Stomach (tissue), 19 donors: ENCODE measurements at places on chromosomes 5 and 9.

GRCh38 chr5:149959406-149960236 is 937 bp upstream of the SLC26A2 start:
- DNase-seq, result peak; percentile 68

- no peak for DNase-seq
These were observed 65.2 kb upstream of the ASS1 start for GRCh38 chr9:130379649-130379970.

DNA sequence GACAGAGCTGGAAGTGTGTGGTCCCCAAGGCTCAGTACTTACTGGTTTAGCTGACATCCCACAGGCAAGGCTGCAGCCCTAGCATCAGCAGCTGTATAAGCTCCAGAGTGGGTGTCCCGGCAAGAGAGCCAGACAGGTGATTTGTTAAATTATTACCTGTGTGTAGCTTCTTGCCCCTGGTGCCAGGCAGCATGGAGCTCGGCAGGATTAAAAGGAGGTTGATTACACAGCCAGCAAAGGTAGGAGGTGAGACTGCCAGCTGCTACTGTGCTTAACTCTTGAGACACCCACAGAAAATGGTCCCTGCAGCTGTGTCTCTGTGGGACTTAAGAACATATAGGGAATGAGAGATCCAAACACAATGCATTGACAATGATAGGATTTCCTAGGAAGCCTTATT is 54.2 kb downstream of the ARHGAP26 start:
- peak; percentile 55 for DNase-seq

GRCh38 chr5:124995421-124995820 is 249.0 kb upstream of the ZNF608 start:
- no peak for DNase-seq
